ENCODE measurements at places on chromosomes 16 and 17.

DNA sequence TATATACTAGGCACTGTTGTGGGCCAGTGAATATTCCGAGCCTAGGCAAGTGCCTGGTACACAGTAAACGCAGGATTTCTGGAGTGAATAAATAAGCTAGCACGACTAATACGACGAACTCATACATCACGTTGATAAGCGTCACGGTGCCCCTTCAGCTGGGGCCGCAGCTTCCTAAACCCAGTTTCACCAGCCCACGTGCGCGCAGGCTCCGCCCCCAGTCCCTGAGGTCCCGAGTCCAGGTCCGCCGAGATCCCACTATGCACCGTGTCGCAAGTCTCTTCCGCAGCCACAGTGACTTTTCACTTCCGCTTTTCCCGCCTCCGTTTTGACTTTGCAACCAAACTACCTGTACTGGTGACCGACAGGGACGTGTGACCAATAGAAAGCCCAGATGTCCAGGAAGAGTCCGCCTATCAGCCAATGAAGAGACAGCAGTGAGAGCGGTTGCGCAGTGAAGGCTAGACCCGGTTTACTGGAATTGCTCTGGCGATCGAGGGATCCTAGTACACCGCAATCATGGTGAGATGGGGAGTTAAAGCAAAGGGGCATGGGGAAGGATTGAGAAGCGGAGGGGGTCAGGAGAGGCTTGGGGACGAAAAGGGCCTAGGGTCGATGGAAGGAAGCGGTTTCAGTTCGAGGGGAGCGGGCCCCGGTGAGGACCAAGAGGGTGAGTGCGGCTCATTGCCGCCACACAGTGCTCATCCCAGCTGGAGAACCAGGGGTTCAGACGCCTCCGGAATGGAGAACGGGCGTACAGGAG is at the start of gene PSMB3:
Gene PSMB3, plus strand, starts transcription at position 434 of the 763 bp plus-strand sequence. Its CDS starts 86 bp downstream, at position 520.
- H3K27me3 ChIP-seq: no peaks in the 10 kb centered on the region
- H3K4me3 ChIP-seq: peak within 1 kb of the TSS; percentile 43
- H3K27ac ChIP-seq: peak within 1 kb of the TSS; percentile 82
- H3K36me3 ChIP-seq: no peaks in the 10 kb centered on the region

- H3K27me3 ChIP-seq: no peaks in the 10 kb centered on the region
- no peaks in the 10 kb centered on the region for H3K36me3 ChIP-seq
- H3K4me1 ChIP-seq: peaks cover 11% of the 10 kb centered on the region
Measured at GRCh38 chr17:79075446-79075750, 774 bp downstream of the ENGASE start.

DNA sequence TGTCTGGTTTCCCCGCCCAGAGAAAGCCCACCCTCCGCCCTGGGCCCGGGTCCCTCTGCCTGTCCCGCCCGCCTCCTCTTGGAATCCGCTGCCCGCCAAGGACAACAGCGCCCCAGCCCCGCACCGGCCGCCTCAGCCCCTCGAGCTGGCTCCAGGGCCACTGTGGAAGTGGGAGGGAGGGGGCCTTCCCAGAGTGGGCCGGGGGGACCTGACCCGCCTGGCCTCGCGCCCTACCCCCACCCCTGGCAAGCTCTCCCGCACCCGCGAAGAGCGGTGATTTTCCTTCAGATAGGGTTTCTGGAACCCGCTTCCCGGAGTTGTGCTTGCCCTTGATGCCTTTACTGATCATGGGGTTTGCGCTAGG is 2.3 kb upstream of the CBX8 start:
- H3K27me3 ChIP-seq: peaks cover 64% of the 10 kb centered on the region
- H3K4me3 ChIP-seq: no peak overlapping the region
- no peaks in the 10 kb centered on the region for H3K36me3 ChIP-seq

- no peaks in the 10 kb centered on the region for H3K36me3 ChIP-seq
- H3K27me3 ChIP-seq: peaks cover 82% of the 10 kb centered on the region
- H3K27ac ChIP-seq: no peak overlapping the region
Measured at GRCh38 chr17:2022647-2023240, 2.4 kb downstream of the RTN4RL1 start.

- no peak overlapping the region for H3K4me3 ChIP-seq
- no peaks in the 10 kb centered on the region for H3K27me3 ChIP-seq
- H3K27ac ChIP-seq: peak overlapping the region; percentile 76
- no peak for DNase-seq
- H3K4me1 ChIP-seq: peaks cover 41% of the 10 kb centered on the region
Measured at GRCh38 chr16:48500981-48501380, 109.0 kb downstream of the N4BP1 start.

DNA sequence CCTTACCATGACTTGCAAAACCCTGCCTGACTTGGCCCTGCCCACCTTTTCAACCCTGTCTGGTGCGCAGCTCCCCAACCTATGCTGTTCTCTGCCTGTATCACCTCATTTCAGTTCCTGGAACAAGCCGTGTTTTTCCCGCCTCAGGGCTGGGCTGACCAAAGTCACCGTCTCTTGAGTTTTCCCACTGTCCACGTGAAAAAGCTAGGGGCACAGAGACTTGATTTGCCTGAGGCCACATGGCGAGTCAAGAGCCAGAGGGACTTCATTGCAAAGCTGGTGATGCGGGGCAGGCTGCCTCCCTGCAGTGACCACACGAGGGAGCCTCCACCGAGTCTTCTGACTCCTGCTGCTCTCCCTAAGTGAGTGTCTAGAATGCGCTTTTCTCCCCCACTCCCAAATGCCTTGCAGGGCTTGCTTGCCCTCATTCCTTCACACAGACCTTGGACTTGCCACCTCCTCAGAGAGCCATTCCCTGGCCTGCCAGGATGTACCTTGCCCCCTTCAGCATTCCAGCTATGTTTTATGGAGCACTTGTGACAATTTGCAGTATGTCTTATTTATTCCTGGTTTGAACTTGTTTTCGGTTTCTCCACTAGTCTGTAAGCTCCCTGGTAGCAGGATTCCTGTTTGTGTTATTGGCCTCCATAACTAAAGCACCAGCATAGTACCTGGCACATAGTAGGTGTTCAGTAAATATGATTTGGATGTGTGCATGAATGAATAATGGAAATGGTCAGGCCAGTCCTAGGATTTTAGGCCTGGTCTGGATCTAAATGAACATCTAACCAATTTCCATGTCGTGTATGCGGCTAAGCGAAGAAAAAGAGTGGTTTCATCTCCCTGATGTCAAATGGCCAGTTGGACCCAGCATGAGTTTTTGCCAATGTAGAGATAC is 252.3 kb downstream of the SNX29 start:
- H3K27me3 ChIP-seq: no peaks in the 10 kb centered on the region
- H3K4me3 ChIP-seq: no peak overlapping the region
- DNase-seq: peak; percentile 85

DNA sequence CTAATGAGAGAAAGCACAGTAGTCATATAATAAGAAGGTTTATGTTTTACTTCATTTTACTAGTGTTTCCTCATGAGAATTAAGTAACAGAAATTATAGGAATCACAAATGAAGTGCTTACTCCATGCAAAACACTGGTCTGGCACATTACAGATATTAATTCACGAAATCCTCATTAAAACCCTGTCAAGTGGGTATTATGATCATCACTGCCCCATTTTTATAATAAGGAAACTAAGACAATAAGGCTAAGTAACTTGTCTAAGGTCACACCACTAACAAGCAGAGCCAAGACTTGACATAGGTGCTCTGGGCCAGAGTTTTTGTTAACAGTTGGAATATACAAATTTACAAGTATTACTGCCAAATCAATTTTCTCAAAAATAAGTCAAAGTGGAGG is 83.0 kb downstream of the KANSL1 start:
- no peak for DNase-seq
- H3K4me1 ChIP-seq: peaks cover 29% of the 10 kb centered on the region
- H3K36me3 ChIP-seq: no peaks in the 10 kb centered on the region
- H3K27me3 ChIP-seq: no peaks in the 10 kb centered on the region
- no peak overlapping the region for H3K27ac ChIP-seq
- no peak overlapping the region for H3K4me3 ChIP-seq

DNA sequence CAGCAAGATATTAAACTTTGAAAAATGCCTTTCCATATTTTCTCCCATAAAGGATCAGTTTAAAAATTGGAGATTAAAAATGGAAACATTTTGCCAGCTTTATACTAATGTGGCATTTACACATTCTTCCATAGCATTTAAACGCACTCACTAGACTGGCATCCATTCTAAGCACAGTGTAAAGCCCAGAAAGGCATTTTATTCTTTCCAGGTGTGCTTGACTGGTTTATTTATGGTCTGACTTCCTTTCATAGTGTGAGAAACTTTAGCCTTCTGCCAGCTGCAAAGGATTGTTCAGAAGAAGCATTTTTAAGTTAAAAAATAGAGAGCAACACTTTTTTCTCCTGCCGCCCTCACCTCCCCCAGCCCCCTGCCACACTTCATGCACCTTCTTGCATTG is 271.7 kb upstream of the PSMD7 start:
- H3K4me1 ChIP-seq: peaks cover 4% of the 10 kb centered on the region
- H3K4me3 ChIP-seq: no peak overlapping the region
- no peak overlapping the region for H3K27ac ChIP-seq
- peaks cover 12% of the 10 kb centered on the region for H3K27me3 ChIP-seq
- H3K36me3 ChIP-seq: no peaks in the 10 kb centered on the region

DNA sequence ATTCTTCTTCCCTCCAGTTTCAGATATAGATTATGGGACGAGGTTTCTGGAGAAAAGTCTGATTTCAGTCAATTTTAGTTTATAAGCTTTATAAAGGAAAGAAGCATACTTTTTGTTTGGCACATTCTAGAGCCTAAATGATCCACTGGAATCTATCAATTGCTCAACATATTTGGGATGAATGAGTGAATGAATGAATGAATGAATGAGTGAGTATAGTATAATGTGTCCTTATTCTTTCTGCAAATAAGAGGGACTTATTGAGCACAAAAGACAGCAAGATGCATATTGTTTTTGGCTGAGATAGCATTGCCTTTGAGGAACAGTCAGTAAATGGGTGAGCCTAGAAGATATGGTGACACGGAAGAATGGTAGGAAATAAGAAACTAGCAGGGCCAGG is 245.4 kb downstream of the SHISA9 start:
- H3K36me3 ChIP-seq: no peaks in the 10 kb centered on the region
- no peak overlapping the region for H3K27ac ChIP-seq
- H3K4me1 ChIP-seq: no peaks in the 10 kb centered on the region
- no peaks in the 10 kb centered on the region for H3K27me3 ChIP-seq
- DNase-seq: no peak
